ENCODE measurements at places on chromosomes 3 and 15.
A peak's percentile ranks its signal among the peaks of the same experiment; 100 is the strongest.

GRCh38 chr3:153503873-153504272 is 341.8 kb downstream of the RAP2B start:
- DNase-seq: no peak

- DNase-seq: no peak
Measured at GRCh38 chr3:24315971-24316370, 178.7 kb downstream of the THRB start.

GRCh38 chr15:35697549-35698299 is 151.8 kb upstream of the DPH6 start:
- DNase-seq: no peak

GRCh38 chr15:68384451-68385239 is 47.3 kb downstream of the ITGA11 start:
- DNase-seq: peak; percentile 12

All from stimulated activated CD4-positive, alpha-beta T cell treated with anti-CD3 and anti-CD28 coated beads, Interleukin-2, amount 100 ng/mL, for 24 hours (primary cell).